ENCODE measurements at places on chromosomes 7 and 10. TPM values are rescaled to one million over a fixed set of nuclear protein-coding genes. Genes with fewer than 3 reads are reported as not detected.

GRCh38 chr7:108248418-108248817 lies 118.3 kb upstream of the LAMB4 start:
- DNase-seq: no peak

DNA sequence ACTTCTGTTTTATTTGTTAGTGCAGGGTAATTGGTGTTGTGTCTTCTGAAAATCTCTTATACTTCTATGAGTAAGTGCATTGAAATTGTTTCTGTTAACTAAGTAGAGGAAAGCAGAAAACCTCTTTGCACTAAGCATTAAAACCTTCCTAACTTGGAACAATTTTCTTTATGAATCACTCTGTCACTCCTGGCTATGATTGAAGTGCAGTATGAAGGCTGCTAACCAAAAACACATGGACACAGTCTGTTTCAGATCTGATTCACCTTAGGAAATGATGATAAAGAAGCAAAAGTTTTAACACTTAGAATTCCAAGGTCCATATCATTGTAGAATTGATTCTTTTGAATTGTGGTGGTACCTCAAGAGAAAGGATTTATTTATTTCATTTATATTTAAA lies 41.9 kb downstream of the MET start:
- DNase-seq: no peak

GRCh38 chr7:19210893-19211413 lies 65.7 kb upstream of the FERD3L start:
- DNase-seq: no peak

- no peak for DNase-seq
These were observed 270.1 kb downstream of the TCERG1L start for GRCh38 chr10:131041441-131041840.

DNA sequence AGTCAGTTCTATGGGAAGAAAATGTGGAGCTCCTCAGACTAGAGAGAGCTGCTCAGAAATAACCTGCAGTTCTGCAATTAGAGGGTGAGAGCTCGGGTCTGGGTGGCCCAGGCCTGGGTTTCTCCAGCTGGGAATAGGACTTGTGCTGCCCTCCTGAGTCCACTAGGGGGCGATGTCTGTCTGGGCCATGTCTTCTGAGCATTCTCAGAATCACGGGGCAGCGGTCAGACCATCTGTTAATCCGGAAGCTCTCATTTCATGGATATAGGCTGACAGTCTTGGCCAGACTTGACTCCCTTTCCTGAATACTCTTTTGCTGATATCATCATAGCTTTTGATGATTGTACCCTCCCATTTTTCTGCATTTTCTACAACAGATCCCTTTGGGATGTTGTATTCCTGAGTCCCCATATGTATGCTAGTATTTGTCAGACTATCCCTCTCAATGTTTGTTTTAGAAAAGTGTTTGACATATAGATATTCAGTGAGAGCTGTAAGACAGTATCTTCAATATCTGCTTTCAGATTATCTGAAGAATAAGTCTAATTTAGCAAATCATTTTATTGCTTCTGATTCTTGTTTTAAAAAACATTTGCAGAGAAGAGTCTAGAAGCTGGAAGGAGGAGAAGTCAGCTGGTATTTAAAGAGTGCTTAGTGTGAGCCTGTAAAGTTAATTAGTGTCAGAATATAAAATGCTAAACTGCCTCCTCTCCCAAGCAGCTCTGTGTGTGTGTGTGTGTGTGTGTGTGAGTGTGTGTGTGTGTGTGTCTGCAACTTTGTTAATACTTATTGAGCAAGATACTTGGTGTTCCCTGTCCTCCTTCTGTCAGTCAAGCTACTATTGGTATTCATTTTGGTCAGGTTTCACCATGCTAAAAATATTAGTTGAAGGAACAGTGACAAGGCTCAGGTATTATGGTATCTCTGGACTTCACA lies 38.0 kb downstream of the STARD3NL start:
- DNase-seq: peak; percentile 83

GRCh38 chr7:128209229-128210035 lies 31.6 kb upstream of the LEP start:
- peak; percentile 71 for DNase-seq

GRCh38 chr10:36725581-36726520 lies 399.5 kb upstream of the ANKRD30A start:
- no peak for DNase-seq

- no peak for DNase-seq
These were observed 8.7 kb downstream of the ZNF365 start for GRCh38 chr10:62382831-62383230.

GRCh38 chr10:12661671-12662070 lies 312.3 kb downstream of the CAMK1D start:
- DNase-seq: no peak

GRCh38 chr10:87868277-87868676 lies 4.9 kb downstream of the PTEN start:
- no peak for DNase-seq

DNA sequence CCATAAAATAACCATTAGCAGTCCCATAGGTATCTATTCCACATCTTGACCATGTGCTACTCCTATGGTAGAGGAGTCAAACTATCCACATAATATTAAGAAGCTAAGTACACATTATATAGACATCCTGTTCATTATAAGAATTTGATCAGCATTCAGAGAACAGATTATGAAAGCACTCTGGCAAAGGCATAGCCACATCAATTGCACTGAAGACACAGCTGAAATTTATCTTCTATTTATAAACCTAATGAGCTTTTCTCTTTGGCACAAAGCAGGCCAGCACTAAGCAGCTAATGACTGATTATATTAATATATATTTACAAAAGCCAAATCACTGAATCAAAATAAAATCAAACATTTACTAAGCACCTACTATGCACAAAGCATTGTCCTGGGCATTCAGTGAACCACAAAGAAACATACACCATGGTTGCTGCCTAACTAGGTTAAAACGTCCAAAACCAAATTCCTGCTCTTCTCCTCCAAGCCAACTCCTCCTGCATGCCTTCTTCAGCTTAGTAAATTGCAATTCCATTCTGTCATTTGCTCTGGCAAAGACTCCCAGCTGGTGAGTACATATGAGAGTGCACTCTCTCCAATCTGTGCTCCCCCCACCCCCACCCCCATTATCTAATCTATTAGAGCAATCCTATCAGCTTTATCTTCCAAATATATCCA lies 122.6 kb upstream of the ASAH2 start:
- no peak for DNase-seq

GRCh38 chr7:22564511-22565045 lies 64.6 kb upstream of the STEAP1B start:
- no peak for DNase-seq

- no peak for DNase-seq
These were observed 207.9 kb downstream of the TNS3 start for GRCh38 chr7:47373871-47374451.

DNA sequence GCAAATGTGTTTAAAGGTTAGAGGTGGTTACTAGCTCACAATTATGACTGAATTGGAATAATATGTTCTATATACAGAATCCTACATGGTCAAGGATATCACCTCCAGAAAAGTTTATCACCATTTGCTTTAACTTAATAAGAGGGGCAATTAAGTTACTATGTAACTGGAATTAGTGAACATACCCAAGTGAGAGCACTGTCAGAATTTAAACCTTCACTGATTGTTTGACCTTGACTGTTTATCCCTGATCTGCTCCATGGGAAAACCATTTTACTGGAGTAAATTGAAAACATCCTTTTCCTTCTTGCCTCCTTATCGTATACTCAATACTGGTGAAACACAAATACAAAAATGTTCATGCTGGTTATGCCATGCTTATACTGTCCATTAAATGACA lies 107.4 kb downstream of the SEMA3D start:
- DNase-seq: no peak

- no peak for DNase-seq
These were observed 373.1 kb downstream of the THSD7A start for GRCh38 chr7:11458736-11459483.

DNA sequence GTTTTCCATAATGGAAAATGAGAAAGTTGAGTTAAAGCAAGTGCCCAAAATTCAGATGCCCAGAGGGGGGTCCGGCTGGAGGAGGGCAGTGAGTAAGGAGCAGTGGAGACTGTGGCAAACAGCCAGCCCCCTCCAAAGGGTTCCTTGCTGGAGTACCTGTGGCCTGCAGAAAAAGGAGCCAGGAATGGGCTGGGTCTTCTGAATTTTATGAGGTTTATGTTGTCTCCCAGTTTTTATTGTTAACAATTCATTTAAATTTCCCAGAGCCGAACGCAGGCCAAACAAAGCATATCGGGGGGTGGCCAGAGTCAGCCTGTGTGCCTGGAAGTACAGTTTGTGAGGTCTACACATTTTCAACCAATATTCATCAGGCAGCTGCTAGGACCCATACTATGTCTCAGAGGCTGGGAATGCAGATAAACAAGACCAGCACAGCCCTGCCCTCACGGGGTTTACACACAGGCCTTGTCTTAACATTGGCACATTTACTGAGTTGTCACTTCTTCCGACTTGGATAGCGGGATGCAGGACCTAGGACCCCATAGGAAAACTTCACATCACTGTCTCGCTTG lies 12.9 kb upstream of the CSGALNACT2 start:
- DNase-seq: no peak

GRCh38 chr7:301291-302053 lies 11.5 kb downstream of the FOXL3 start:
- DNase-seq: no peak

DNA sequence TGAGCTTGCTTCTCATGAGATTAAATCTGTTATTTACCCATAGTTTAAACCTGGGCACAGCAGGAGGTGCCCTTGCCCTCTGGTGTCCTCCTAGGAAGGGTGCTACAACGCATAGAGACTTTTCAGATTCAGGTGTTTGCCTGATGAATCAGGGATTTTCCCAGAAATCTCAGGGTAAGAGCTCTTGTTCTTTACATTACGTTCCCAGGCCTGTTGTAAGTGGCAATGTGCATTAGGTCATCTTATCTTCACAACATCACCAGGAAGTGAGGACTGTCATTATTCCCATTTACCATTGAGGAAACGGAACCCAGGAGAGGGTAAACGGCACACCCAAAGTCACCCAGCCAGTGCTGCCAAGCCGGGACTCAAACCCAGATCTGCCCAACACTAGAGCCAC lies 73.0 kb downstream of the NHLRC2 start:
- DNase-seq: no peak

- DNase-seq: no peak
These were observed 34.7 kb downstream of the PODXL start for GRCh38 chr7:131521651-131522163.

- no peak for DNase-seq
These were observed 3.1 kb downstream of the RASGEF1A start for GRCh38 chr10:43263551-43264343.

GRCh38 chr7:25861601-25862260 lies 290.3 kb upstream of the NFE2L3 start:
- DNase-seq: no peak

GRCh38 chr7:8913682-8914081 lies 480.3 kb downstream of the NXPH1 start:
- DNase-seq: no peak

Gene EPHB6
- total RNA-seq: 28.6 TPM

Gene NUB1
- total RNA-seq: 69.7 TPM

Gene CPA2
- total RNA-seq: not detected

Gene C10orf62
- not detected for total RNA-seq

All from activated CD4-positive, alpha-beta T cell treated with anti-CD3 and anti-CD28 coated beads, Interleukin-2, amount 10 ng/mL, durations not matched to agents 7 days and 5 days (primary cell).